NCI-H510A (cell line): ENCODE measurements at places on chromosomes 5 and 9.

DNA sequence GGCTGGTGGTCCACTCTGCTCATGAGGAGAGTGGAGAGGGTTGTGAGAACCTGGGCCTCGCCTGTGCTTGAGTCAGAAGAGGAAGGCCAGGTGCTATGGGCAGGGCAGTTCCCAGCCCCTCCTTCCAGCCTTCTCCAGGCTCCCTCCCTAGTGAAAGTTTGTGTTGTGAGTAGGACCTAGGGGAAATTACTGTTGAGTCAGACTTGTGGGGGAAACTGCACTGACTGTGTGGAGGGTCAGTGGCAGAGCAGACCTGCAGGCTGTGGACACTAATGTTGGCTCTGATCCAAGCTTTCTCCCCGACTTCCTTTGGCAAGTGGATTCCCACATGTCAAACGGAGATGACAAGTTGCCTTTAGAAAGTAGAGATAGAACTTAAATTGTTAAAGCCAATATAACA lies 102.6 kb downstream of the ARHGAP26 start:
- no peak for DNase-seq

GRCh38 chr9:17063535-17064135 lies 71.2 kb upstream of the CNTLN start:
- DNase-seq = no peak

DNA sequence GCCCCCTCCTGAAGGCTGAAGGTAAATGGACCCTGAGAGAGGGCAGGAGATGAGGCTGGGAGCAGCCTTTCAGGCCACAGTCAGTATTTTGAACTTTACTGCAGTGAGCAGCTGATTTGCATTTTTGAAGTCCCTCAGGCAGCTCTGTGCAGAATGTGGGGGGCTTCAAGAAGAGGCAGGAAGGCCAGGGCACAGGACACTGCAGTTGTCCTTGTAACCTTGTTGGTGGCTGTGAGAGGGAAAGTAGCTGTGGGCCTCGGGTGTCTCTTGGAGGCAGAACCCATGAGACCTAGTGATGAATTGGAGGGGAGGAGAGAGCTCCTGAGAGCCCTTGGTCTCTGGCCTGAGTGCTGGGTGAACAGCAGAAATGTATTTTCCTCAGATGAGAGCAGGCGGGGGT lies 2.6 kb downstream of the CCDC180 start:
- no peak for DNase-seq

DNA sequence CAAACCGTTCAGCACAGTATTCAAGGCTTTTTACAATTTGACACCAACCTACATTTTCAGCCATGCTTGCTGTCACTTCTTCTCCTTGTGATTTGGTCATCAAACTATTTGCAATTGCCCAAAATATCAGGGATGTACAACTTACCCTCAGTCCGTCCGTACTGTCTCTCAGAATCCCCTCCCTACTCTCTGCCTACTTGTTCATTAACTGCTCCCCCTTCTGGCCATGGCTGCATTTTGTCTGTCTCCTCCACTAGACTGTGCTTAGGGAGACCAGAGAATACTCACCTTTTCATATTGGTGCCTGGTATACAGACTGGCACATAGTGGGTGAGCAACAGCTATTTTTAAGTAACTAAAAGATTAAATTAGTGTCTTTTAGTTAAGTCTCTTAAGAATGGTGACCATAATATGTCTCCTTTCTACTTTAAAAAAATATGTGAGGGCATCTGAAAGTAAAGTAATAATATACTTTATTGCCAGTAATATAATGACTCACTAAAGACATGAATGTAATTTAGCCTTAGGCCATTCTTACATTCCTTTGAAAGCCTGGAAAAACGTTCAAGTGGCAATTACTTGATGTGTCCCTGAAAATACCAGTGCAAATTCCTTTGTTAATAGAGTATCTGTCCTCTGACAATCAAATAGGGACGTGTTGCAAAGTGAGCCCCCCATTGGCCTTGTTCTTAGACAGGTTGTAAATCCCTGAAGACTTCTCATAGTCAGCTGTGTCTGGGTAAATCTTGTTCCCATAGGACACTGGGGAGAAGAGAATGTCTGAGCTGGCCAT lies 27.8 kb downstream of the PRLR start:
- DNase-seq = no peak
